Neural crest cell (in vitro differentiated cells): ENCODE measurements at places on chromosomes 6 and 20.

DNA sequence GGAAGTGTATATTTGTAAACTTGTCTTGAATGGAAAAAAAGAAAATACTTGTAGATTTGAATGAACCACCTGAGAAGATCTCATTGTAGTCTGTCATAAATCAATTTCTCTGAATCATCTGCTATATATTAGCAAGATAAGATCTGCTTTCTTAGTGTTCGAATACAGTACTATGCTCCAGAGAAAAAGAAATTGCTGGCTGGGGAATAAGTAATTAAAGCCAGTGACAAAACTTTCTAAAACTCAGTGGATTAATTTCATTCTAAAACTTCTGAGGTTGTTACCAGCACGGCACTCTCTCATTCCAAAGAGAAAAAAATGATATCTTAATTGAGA is 22.4 kb upstream of the MROH8 start:
- H3K4me1 ChIP-seq = peaks cover 37% of the 10 kb centered on the region
- no peak overlapping the region for H3K27ac ChIP-seq
- H3K4me3 ChIP-seq = no peak overlapping the region
- H3K36me3 ChIP-seq = peaks cover 7% of the 10 kb centered on the region
- H3K27me3 ChIP-seq = no peaks in the 10 kb centered on the region

DNA sequence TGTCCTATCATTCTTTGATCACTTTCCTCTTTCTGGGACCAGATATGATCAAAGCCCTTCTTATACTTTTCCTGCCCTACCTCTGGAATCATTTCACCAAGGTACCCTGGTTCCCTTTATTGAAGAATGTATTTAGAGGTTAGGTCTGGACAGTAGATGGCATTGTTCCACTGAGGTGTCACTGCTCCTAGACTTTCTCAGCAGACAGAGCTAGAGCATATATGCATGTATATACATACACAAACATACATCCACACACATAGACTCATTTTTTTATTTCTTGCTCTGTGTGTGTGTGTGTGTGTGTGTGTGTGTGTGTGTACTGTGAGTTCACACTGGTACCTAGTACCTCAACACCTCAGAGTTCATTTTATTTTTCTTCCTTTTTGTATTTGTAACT is 40.9 kb downstream of the PTPRA start:
- no peak overlapping the region for H3K27ac ChIP-seq
- no peaks in the 10 kb centered on the region for H3K27me3 ChIP-seq
- H3K4me1 ChIP-seq = peaks cover 12% of the 10 kb centered on the region
- no peak overlapping the region for H3K4me3 ChIP-seq
- DNase-seq = no peak
- H3K36me3 ChIP-seq = peaks cover 12% of the 10 kb centered on the region

DNA sequence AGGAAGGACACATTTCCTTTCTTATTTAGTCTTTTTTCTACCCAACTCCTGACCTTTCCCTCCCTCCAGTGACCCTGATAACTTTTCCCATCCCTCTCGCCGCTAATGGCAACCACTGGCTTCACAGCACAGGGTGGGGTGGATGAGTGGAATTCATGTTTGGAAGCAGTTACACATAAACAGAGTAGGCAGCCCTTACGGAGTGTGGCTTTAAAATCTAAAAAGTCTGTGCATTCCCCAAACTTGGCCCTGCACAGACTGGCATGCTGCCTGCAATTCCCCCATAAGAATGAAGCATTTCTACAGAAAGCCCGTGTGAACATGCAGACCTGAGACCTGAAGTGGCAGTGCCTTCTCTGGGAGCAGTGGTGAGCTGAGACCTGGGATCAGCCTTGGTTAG is 275.9 kb upstream of the PRND start:
- no peak overlapping the region for H3K4me3 ChIP-seq
- H3K4me1 ChIP-seq = no peaks in the 10 kb centered on the region
- H3K27ac ChIP-seq = no peak overlapping the region
- no peaks in the 10 kb centered on the region for H3K27me3 ChIP-seq

DNA sequence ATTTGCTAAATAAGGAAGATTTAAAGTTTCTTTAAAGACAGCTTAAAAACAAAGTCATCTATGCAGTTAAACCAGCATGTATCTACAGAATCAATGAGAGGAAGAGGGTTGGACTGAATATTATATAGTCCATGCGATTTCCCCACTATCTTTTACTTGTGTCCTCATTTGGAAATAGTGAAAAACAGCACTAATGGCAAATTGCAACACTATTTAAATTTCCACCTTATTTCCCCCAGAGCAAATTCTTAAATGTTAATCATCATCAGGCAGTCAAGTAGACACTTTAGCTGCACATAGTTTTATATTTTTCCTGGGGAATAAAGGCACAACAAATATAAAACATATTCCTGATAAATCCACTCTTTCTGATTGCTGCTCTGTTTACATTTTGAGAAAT is 114.6 kb downstream of the LCA5 start:
- H3K27ac ChIP-seq = no peak overlapping the region
- H3K4me3 ChIP-seq = no peak overlapping the region
- H3K27me3 ChIP-seq = no peaks in the 10 kb centered on the region

DNA sequence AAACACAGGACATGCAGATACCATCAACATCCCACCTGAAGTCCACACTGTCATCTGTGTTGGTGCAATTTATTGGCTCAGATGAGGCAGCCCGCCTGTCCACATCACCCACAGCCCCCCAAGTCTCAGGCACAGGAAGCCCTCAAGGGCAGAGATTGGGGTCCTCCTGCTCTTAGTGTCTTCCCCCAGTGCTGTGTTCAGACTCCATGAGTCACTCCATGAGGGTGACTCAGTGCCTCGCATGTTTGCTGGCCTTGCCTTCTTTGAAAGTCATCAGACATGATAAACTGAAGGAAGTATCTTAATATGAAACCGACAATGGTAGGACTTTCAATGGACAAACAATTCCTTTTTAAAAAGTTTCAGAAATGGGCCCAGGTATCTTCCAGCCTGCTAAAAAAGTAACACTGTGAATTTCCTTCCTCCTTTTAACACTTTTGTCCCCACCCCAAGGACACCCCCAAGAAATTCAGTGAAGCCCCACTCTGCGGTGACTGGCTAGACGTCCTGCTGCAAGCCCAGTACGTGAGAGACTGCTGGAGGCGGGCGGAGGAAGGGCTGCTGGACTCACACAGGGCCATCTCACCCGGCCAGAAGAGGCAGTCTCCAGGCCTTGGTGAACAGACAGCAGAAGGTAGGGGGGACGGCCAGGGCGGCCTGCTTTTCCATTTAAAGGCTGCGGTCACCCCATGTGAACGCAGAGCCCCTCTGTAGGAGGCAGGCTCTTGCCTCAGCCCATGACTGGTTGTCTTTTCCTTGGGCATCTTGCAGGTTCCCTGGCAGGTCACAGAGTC is 43.0 kb upstream of the KCNK16 start:
- no peaks in the 10 kb centered on the region for H3K27me3 ChIP-seq
- H3K4me1 ChIP-seq = peaks cover 33% of the 10 kb centered on the region
- H3K27ac ChIP-seq = peak overlapping the region; percentile 35
- H3K36me3 ChIP-seq = no peaks in the 10 kb centered on the region
- H3K4me3 ChIP-seq = no peak overlapping the region
